ENCODE measurements at places on chromosomes 13 and 19.

- DNase-seq: no peak
Observed at GRCh38 chr13:44240611-44241145, 132.9 kb upstream of the SERP2 start.

GRCh38 chr13:102589301-102589822 is 7.4 kb upstream of the TPP2 start:
- DNase-seq: no peak

GRCh38 chr13:79631051-79631659 is 150.2 kb downstream of the NDFIP2 start:
- no peak for DNase-seq

DNA sequence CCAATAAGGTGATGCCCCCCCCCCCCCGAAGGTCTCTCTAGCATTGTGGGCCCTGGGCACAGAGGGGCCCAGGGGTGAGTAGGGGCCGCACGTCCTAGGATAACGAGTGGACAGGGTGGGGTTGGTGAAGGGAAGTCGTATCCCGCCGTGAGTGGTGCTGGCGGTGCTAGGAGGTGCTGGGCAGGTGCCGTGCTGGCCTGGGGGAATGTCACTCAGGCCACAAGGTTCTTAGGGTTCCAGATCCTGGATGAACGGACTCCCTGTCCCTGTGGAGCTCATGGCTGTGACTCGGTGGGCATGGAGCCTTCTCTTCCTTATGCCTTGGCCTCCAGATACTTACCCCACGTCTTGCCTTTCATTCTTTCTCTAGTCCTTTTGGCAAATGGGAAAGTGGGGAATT is 157.4 kb upstream of the SOX1 start:
- no peak for DNase-seq

GRCh38 chr13:36717966-36718545 is 44.2 kb downstream of the SERTM1 start:
- no peak for DNase-seq

GRCh38 chr19:47226426-47227351 is 4.3 kb downstream of the BBC3 start:
- DNase-seq: no peak

- DNase-seq: no peak
Observed at GRCh38 chr13:67123165-67123564, 107.0 kb downstream of the PCDH9 start.
